ENCODE measurements at places on chromosomes 7 and 10.

- no peak for DNase-seq
Measured at GRCh38 chr10:123103944-123104343, 31.8 kb upstream of the HMX3 start.

- DNase-seq, result no peak
Measured at GRCh38 chr7:117859246-117859812, 13.9 kb downstream of the CTTNBP2 start.

- DNase-seq, result no peak
Measured at GRCh38 chr10:126223512-126224067, 164.7 kb downstream of the ADAM12 start.

DNA sequence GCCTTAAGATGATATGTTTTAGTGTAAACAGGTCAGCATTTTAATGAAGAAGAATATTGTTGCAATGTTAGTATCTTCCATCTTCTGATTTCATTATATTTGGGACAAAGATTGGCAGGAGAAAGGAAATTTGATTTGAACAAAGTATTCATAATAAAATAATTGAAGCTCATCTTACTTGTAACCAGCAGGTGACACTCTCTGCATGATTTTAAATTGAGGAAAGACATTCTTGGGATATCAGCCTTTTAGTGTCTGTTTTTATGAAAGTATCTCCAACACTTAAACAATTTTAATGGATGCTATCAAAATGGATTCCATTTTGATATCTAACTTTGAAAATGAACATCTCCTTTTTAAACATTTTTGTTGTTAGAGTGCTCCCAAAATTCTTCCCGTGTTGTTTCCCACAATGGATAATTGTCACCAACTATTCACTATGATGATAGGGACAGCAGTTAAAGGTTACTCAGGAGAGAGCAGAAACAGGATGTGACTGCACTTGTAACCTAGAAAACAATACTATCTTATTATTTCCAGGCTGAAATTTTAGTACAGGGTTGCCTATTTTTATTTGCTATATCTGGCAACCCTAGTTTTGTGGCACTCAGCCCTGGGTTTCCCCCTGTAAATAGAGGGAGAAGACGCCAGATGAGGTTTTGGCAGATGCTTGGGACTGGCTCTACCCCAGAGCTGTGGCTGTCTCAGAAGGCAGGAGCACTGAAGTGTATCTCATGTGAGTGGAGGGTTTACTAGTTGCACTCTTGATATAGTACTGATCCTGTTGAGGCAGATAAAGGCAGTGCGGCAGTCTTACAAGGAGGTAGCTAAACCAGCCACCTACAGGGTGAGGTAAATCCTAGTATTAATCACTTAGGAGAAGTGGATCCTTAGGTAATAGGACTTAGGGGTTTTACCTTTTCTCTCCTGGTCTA, 31.0 kb upstream of the ABCB4 start:
- DNase-seq, result peak; percentile 2

DNA sequence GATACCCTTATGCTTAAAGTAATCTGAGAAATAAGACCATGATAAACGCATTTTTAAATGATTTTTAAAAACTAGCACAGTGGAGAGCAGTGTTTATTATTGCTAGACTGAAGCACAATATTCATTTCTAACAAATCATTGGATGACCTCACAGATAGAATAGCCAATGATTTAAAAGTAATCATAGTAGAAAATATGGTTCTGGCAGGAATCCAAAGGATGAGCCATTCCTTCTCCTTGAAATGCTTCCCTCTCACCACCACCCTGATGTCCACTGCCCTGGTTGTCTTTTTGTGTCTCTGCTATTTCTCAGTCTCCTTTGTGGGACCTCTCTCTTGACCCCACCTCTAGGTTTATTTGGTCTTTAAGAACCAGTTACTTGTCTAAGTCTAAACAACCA, 64.9 kb downstream of the PRKG1 start:
- DNase-seq, result no peak

All from MV-4-11 (cell line).